ENCODE measurements at places on chromosomes 12 and 14. TPM values are rescaled to one million over a fixed set of nuclear protein-coding genes. Genes with fewer than 3 reads are reported as not detected.

DENND5B gene
- 13.2 TPM for total RNA-seq

TSPAN9 gene
- 69.9 TPM for total RNA-seq

SELPLG gene
- 1.1 TPM for total RNA-seq

FAM186B gene
- total RNA-seq, result 0.16 TPM

TSPAN19 gene
- total RNA-seq, result not detected

LPAR5 gene
- 0.62 TPM for total RNA-seq

HOXC13 gene
- total RNA-seq, result 16.4 TPM

RNASE7 gene
- total RNA-seq, result not detected

ADGRD1 gene
- 0.45 TPM for total RNA-seq

TIGAR gene
- 42.0 TPM for total RNA-seq

HRK gene
- 1.1 TPM for total RNA-seq

TMTC2 gene
- 1.2 TPM for total RNA-seq

RASAL1 gene
- 0.30 TPM for total RNA-seq

ERH gene
- total RNA-seq, result 327 TPM

VRTN gene
- total RNA-seq, result not detected

Data from A549 treated with GW870086 at 1 μM for 4 hours (cell line).